NCI-H460 (cell line): ENCODE measurements at places on chromosomes 6 and 20. TPM values are rescaled to one million over a fixed set of nuclear protein-coding genes. Genes with fewer than 3 reads are reported as not detected.

DNA sequence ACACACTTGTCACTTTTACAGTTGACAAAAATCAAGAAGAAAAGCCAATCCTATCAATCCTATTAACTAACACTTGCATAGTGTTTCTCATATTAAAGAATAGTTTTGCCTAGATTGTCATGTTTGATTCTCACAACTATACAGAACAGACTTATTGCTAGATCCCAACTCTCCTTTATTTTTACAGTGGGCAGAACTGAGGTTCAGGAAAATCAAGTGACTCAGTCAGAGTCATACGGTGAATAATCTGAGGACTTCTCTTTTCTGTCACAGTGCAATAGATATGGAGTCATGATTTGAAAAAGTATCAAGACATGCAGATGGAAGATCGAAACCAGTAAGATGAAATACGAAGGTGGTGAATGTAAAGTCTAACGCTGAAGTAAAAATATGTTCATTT is 195.1 kb upstream of the CITED2 start:
- no peak for DNase-seq

Gene GMDS
- 14.4 and 20.3 TPM in 2 replicates for total RNA-seq

GRCh38 chr6:142913511-142914047 is 31.4 kb downstream of the HIVEP2 start:
- DNase-seq = no peak

- no peak for DNase-seq
Observed at GRCh38 chr20:6662309-6662708, 105.2 kb upstream of the BMP2 start.

Gene NOX3
- not detected in 2 replicates for total RNA-seq

Gene TREML2
- total RNA-seq = not detected in 2 replicates

Gene SLC35A1
- total RNA-seq = 21.9 and 25.2 TPM in 2 replicates

Gene ADAM33
- total RNA-seq = 0.10 and 0.12 TPM in 2 replicates

DNA sequence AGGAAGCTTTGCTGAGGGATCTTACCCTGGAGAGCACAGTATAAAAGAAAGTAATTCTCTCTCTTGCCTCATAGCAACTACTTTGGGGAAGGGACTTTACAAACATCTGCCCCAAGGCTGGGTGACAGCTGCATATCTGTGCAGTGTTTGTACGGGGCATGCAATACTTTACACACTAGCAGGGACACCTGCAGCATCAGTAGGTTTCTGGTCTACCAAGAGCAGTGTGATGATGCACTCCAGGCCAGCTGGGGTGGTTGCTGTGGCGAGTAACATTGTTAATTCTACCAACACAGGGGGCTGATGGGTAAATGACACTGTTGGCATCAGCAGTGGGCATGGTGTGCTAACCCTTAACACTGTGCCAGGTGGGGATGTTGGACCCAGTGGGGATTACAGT is 48.0 kb downstream of the ADTRP start:
- DNase-seq = no peak

GRCh38 chr6:33959661-33960344 is 156.0 kb upstream of the MLN start:
- DNase-seq = no peak

GRCh38 chr6:143620447-143620846 is 57.3 kb upstream of the PHACTR2 start:
- no peak for DNase-seq

DNA sequence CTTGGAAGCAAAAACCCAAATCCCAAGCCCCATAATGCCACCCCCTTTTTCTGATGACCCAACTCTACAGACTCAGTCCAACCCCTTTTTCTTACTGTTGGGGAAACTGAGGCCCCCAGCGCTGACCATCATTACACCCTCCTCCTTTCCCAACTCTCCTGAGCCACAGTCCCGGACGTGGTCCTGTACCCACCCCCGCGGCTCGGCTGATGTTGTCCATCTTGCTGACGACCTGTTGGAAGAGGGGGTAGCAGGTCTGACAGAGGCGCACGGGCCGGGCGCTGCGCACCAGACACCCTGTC is 533 bp downstream of the OSTM1 start:
- DNase-seq = no peak

Gene RSPO3
- 10.7 and 11.8 TPM in 2 replicates for total RNA-seq

DNA sequence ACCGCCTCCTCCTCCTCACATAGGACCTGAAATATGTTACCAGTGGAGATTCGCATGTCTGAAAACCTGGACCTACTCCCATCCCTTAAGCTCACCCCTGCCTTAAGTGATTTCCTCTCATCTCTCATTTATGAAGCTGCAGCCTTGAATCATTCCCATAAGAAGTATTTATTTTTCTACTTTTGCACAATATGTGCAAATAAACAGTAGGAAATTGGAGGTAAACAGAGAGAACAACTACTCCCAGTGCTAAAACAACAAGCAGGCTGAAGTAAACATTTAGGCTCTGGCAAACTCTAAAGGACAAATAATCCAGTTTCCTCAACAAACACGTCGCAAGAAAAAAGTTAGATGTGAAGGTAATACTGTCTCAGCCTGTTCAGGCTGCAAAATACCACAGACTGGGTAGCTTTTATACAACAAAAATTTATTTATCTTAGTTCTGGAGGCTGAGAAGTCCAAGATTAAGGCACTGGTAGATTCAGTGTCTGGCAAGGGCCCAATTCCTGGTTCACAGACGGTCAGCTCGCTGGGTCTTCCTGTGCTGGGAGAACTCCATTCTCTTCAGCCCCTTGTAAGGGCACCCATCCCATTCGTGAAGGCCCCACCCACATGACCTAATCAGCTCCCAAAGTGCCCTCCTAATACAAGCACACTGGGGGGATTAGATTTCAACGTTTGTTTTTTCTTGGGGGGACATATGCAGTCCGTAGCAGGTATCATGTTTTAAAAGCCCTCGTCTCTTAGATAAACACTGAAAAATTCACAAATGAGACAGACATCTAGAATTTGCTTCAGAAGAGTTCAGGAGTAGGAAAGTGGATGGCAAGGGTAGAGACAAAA is 15.6 kb downstream of the SPATA2 start:
- DNase-seq = peak; percentile 52

Gene NKAIN4
- not detected in 2 replicates for total RNA-seq
